Cardiac fibroblast (primary cell): ENCODE measurements at places on chromosomes 6 and 20.

DNA sequence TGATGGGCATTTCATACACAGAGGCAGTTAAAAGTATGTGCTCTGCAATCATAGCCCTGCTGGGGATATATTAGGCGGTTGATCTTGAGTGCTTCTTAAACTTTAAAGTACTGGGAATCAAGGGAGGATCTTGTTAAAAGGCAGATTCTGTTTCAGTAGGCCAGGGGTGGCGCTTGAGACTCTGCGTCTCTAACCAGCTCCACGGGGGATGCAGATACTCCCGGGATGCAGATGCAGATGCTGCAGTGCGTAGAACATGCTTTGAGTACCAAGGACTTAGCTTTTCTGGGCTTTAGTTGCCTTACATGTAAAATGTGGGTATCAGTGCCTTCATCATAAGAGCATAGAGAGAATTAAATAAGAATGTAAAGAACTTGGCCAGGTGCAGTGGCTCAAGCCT lies 44.4 kb upstream of the ENPP5 start:
- no peak for DNase-seq

- DNase-seq: no peak
These were observed 15.5 kb upstream of the TPD52L1 start for GRCh38 chr6:125138083-125138482.

GRCh38 chr6:39296745-39297640 lies 17.2 kb downstream of the KCNK17 start:
- peak; percentile 41 for DNase-seq

GRCh38 chr6:166046982-166047381 lies 120.7 kb downstream of the TBXT start:
- DNase-seq: no peak

- DNase-seq: no peak
These were observed 108.6 kb downstream of the FIG4 start for GRCh38 chr6:109799664-109800063.

DNA sequence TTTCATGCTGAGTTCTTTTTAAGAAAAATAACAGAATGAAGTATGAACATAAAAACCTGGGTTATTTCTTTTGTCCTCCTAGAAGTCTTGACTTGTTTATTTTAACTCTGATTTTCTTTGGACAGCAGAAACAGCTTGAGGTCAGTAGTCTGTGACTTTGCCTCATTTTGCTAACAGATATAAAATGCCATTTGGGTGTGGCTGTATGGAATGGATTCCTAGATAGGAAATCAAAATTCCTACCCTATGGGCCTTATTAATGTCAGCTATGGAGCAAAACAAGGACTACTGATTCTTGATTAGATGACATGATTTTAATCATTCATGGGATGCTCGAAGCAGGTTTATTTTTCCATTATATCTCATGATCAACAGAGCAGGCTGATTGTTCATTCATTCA lies 46.8 kb upstream of the TENT5A start:
- no peak for DNase-seq

DNA sequence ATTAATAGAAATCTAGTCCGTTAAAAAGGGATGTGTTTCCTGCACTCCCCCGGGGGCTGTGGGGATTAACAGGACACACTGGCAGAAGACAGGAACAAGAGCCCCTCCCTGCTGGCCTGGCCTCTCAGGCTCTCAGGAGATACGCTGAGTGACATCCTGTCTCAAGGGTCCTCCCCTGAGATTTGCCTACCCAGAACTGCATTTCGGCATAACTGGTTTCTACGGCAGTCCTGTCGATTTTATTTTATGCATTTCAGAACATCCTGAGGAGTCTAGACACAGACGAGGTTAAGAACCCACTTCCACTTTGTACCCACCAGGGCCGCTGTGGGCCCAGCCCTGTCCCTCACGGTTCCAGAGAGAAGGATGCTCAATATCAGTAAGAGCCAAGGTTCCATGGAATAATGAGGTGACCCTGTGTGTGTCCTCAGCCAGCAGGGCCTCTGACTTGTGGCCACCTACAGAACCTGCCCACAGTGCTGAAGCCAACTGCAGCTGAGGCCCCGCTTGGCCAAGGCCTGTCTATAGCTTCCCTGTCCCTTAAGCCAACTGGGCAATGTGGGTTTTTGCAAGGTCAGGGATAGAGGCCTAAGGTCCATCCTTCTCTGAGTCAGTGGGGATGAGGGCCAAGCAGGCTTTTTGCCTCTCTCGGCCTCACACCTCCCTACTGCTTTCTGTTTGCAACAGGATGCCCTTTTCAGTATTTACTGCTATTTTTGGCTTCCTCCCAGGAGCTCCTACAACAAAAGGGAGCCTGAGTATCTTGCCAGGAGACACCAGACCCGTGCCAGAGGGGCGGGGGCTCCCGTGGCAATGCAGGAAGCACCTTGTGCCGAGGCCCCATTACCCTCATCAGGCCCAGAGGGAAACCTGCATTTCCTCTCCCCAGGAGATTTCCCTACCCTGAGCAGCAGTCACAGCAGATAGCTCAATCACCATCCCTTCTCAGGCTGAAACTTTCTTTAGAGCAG lies 14.7 kb downstream of the UQCC2 start:
- DNase-seq: peak; percentile 87
